ENCODE measurements at places on chromosomes 7 and 10.

- DNase-seq, result no peak
Measured at GRCh38 chr10:89062861-89063260, 72.3 kb downstream of the FAS start.

DNA sequence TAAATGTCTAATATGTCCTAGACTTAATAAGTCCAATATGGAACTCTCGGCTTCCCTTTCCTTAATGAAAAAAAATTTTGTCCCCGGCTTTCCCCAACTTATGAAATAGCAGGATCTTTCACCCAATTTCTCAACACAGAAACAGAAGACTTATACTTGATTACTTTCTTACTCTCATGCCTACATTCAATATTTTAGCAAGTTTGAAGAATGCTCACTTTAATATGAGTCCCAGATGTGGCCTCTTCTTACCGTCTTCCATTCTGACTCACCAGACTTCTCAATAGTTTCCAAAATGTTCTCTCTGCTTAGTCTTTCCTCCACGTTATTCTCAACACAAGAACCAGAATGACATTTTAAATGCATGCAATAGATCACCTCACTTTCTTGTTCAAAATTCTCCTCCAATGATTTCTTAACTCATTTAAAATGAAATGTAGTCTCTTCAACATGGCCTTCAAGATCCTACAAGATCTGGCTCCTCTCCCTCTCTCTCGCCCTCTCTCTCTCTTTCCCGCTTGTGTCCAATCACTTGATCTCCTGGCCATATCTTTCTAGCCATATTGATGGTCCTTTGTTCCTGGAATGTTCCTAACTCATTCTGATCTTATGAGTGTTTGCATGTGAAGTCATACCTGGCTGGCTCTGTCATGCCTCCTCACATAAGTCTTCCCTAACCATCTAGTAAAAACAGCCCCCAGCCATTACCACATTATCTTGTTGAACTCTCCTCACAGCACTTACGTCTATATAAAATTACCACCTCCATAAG is 119.7 kb upstream of the FAM3C start:
- DNase-seq, result no peak

DNA sequence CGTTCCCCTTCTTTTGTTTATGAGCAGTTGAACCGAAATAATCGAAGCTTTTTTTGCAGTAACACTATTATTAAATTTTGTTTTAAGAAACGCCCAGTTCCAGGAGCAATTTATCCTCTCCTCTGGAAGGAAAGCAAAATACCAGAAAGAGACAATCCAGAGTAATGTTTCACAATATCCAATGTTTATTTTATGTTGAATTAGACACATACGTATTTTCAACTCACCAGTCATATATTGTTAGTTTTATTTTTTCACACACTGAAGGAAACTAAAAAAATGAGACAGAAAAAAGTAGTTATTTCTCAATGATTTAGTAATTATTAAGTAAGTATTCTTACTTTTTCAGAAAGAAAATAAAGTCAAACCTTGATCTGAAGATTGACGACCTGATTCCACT is 85.1 kb downstream of the MYOF start:
- no peak for DNase-seq

GRCh38 chr7:81833401-81833800 is 63.6 kb upstream of the HGF start:
- DNase-seq, result no peak

- no peak for DNase-seq
Measured at GRCh38 chr7:99740573-99741440, 5.8 kb upstream of the CYP3A7 start.

DNA sequence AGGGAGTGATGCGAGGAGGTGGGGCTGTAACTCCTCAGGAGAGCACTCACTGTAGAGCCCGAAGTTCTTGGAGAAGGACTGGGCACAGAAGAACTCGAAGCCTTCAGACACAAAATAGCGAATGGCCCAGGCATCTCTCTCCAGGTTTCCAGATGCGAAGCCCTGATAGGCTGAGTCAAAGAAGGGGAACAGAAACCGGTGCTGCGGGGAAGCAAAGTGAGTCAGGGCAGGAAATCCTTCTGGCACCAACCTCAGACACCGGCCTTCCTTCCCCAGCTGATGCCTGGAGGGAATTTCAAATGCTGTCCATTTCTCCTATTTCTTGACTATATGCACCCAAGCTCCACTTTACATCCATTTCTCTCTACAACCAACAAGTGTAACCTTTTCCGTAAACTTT is 26.8 kb downstream of the GOT1 start:
- DNase-seq, result no peak

GRCh38 chr10:106577266-106577665 is 587.2 kb downstream of the SORCS1 start:
- no peak for DNase-seq

DNA sequence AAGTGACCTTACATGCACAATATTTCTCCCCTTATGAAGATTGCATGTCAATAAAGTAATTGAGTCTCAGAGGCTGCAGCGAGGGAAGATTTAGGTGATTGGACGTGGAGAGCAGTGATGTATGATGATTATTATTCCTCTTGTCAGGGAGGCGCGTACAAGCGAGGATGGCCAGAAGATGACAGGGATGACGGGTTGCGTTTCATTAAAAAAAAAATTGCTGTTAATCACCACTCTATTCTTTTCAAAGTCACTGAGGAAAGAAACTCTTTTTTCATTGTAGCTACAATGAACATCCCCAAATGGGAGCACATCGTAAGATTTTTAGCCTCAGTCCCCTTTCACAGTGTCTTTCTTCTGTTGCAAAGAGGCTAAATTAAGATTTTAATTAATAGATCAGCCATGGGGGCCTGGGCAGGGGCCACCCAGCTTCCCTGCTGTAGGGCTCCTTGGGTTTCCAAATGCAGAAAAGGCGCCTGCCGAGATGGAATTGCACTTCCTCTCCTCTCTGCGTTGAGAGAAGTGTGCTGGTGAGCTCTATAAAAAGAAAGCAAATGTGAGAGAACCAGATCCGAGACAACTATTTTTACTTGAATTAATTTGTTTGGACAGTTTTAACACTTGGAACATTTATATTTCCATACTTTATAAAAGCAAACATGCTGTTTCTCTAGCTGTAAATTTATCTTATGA is 998.1 kb downstream of the LRMDA start:
- no peak for DNase-seq
